Stimulated activated CD4-positive, alpha-beta T cell treated with anti-CD3 and anti-CD28 coated beads, Interleukin-4, amount 100 ng/mL, for 48 hours (primary cell): ENCODE measurements at places on chromosomes 5 and 9.

DNA sequence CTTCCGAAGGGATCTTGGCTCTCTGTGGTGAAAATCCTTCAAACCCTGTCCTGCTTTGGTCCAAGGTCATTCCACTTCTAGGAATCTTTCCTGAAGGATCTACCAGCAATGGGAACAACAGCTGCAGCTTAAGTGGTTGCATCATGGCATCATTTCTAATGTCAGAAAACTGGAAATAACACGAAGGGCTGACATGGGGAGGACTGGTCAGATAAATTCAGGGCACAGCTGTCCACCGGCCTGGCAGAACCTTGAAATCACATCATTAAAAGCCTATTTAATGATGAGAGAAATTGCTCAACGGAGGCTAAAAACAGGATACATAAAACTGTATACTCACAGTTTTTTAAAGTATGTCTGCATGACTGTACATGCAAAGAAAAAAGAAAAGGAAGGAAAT lies 28.3 kb downstream of the OLFML2A start:
- DNase-seq = no peak

GRCh38 chr9:124285903-124286291 lies 28.1 kb downstream of the NEK6 start:
- peak; percentile 51 for DNase-seq

DNA sequence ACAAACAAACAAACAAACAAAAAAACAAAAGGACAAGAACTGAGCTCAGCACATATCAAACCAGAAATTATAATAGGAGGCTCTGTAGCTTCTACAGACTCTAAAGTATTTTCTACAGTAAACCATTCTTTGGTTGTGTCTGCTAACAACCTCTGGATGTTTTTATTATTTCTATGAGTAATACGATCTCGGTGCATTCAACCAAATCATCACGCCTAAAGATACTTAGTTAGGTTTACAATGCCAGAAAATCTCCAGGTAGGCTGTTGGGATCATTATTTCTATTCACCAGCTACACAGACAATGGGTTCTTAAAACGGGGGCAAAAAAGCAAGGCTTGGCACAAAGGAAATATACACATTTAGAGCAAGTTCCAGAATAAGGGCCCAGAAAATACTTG lies 41.6 kb upstream of the ALDOB start:
- DNase-seq = no peak

DNA sequence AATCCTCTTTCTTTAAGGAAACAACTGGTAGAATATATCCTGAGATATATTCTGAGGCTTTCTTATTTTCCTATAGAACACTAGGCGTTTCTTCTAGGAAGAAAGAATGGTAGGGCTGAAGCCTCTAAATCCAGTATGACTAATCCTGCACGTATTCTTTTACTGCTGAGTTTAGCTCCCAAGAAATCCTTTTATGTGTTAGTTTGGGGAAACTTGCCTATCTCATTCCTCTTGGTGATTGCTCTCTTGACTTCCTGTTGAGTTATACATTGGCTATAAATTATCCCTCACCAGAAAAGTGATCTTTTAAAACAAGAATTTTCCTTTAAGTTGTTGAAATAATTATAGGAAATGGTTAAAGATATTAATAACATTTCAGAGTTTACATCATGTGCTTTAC lies 422.9 kb downstream of the TMEM161B start:
- DNase-seq = no peak

DNA sequence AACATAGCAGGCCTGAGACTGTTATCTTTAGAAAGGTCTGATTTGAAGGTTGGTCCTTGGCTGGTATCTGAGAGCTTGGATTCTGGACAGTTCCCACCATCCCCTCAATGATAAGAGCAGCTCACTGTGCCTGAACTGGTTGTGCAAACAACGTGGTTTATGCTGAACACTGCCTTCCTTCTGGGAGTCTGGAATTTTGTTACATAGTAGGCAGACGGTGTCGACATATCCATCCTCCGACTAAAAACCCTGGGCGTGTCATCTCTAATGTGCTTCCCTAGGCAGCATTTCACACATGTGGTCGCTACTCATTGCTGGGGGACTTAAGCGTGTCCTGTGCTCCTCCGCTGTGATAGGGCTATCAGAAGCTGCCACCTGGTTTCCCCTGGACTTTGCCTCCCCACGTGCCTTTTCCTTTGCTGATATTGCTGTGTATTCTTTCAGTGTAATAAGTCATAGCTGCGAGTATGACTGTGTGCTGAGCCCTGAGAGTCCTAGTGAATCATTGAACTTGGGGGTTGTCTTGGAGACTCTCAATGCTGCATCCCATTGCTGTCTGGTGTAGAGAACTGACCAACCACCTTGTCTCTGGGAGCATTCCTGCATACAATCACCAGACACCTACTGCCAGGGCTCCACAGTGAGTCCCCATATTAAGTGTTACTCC lies 119.1 kb upstream of the TBC1D2 start:
- no peak for DNase-seq

DNA sequence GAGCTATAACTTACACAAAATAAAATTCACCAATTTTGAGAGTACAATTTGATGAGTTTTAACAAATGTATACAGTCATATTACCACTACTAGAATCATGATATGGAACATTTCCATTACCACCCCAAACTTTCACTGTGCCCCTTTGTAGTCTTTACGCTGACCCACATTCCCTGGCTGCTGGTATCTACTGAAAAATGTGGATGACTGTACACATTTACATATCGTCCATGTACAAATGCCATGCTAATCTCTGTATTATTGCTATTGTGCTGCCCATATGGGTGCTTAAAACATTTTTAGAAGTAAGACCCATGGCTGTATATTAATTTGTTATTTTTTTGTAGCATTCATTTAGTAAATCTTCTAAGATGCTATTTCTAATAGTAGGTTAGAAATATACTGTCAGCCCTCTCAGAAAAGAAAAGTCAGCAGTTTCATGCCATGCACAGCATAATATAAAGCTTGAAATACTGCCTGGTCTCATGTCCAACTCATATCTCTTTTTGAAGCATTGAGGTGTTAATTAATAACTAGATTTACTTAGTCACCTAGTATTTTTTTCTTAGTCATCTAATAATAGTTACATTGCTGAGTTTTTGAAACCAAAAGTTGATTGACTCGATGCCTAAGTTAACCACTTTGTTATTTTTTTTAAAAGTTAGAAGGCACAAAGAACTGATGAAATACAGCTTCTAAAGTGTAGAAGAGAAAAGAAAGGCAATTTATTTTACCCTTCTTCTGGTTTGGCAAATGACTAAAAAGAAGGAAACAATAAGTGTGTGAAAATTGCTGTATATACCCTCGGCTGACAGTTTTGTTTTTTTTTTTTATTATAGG lies 188.3 kb upstream of the MEF2C start:
- DNase-seq = no peak

GRCh38 chr5:119322948-119323537 lies 32.8 kb upstream of the TNFAIP8 start:
- DNase-seq = no peak

DNA sequence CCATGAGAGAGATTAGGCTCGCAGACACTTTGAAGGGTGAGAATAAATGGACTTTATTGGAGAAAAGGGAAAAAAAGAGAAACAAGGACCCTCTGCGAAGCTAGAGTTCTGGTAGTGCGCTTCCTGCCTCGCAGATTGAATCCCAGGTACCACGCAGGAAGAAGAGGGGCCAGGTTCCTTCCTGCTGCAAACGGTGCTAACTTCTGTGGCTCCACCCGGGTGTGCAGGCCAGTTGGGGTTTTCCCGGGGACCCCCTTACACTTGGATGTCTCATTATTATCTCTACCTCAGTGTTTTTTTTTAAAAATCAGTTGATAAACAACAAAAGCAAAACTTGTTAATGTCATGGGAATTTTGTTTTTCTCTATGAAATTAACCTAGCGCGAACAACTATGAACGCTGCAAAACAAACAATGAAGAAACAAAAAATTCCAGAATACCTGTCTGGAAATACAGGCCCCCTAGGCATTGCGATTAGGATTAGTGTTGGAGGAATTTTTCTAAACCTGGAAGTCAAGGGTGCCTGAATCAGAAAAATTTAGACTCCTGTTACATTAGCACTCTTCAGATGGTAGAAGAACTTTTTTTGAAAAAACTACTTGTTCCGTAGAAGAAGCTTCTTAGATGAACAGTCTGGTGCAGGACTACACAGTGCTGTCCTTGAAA lies 414.5 kb downstream of the MAN2A1 start:
- DNase-seq = no peak

DNA sequence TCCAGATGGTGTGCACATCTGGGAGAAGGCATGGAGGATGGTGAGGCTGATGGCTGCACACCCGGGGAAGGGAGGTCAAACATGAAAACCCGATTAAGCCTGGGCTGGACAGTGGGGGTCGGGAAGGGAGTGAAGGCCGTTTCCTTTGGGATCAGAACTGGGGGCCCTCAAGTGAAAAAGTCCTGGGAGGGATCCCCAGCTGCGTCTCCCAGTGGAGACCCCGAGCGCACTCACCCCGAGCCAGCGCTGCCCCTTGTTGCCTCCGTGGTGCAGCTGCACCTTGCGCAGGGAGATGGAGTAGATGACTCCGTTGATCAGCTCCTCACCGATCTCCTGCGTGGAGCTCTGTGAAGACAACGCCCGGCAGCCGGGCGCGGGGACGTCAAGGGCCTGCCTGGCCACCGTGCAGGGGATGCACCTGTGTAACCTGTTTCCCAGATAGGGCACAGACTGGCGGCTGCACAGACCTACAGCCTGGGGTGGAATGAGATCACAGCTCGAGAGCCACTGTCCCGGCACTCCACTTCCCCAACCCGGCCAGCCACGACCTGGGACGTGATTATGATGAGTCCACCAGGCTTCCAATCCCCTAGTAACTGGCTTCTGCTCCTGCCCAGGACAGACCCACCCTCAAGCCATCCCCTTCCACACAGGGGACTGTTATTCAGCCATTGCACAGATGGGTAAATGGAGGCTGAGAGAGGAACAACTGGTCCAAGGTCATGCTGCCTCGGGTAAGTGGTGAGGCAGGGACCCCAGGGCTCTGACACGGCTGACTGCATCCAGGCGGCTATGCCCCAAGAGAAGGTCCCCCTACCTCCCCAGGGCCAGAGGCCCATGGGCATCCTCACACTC lies 9.0 kb downstream of the RALGDS start:
- no peak for DNase-seq

GRCh38 chr9:126860077-126860756 lies at the start of gene ZBTB34:
TSS of gene ZBTB34 (plus strand) at chr9:126860639. CDS start at chr9:126879400, 18,761 bp downstream.
- DNase-seq = peak; percentile 68

DNA sequence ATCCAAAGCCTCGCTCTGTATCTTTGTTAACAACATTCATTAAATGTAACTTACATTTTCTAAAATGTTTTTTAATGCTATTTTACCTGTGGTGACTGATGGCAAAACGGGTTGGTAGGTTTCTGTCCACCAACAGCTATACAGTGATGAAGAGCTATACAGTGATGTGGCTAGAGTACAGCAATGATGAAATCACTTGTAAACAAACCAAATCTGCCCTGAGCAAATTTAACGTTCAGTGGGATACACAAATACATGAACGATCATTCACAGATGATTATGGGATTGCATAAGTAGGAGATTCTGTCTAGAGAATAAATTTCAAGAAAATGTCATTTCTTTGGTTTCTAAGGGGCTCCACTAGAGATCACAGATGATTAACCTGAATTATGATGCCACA lies 132.7 kb downstream of the MPDZ start:
- DNase-seq = no peak

- no peak for DNase-seq
These were observed 137.5 kb upstream of the TUT7 start for GRCh38 chr9:86491468-86492266.
